Vagina (tissue), 2 donors: ENCODE measurements at places on chromosomes 2 and 18.
A peak's percentile ranks its signal among the peaks of the same experiment; 100 is the strongest.

DNA sequence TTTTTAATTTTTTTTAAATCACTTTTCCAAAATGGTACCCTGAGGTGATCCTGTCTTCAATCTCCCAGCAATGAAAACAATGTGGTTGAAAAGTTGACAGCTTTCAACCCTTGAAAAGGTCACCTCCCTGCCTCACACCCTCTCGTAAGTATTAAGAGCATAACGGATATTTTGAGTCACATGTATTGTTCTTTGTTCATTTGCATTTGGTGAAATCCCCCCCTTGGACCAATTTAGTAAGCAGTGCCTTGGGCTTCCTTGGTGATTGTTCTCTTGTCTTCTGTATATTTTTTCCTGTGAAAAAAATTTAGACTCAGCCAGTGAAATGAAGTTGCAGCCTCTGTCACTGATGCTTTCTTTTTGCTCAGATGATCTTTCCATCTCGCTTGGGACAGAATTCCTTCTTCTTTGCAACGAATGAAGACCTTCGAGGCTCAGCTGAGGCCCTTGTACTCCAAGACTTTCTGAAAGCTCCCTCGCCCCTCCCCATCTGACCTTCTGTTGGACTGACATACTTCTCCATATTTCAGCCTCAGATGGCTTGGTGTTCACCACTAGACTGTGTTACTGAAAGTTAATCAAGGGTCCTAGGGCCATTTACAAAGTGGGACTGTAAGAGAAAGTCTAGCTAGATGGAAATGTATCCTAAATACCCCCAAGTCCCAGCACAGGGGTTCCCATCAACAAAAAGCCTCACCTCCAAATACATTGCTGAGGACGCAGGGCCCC, 158.4 kb downstream of the BCL2 start:
- peak overlapping the region; percentile 93 for H3K27ac ChIP-seq
- H3K36me3 ChIP-seq, result no peaks in the 10 kb centered on the region
- DNase-seq, result no peak

GRCh38 chr18:75714766-75715165, 287.3 kb upstream of the SMIM21 start:
- H3K36me3 ChIP-seq, result no peaks in the 10 kb centered on the region
- H3K4me3 ChIP-seq, result no peak overlapping the region
- H3K27ac ChIP-seq, result no peak overlapping the region
- DNase-seq, result no peak
- no peaks in the 10 kb centered on the region for H3K4me1 ChIP-seq

GRCh38 chr2:41701231-41701630, 346.6 kb upstream of the PKDCC start:
- H3K36me3 ChIP-seq, result no peaks in the 10 kb centered on the region
- no peak overlapping the region for H3K4me3 ChIP-seq
- H3K4me1 ChIP-seq, result no peaks in the 10 kb centered on the region

- DNase-seq, result no peak
- no peaks in the 10 kb centered on the region for H3K36me3 ChIP-seq
- H3K4me3 ChIP-seq, result no peak overlapping the region
- H3K4me1 ChIP-seq, result no peaks in the 10 kb centered on the region
- H3K27ac ChIP-seq, result no peak overlapping the region
- no peaks in the 10 kb centered on the region for H3K27me3 ChIP-seq
Measured at GRCh38 chr2:45288532-45289417, 279.5 kb upstream of the SIX2 start.

DNA sequence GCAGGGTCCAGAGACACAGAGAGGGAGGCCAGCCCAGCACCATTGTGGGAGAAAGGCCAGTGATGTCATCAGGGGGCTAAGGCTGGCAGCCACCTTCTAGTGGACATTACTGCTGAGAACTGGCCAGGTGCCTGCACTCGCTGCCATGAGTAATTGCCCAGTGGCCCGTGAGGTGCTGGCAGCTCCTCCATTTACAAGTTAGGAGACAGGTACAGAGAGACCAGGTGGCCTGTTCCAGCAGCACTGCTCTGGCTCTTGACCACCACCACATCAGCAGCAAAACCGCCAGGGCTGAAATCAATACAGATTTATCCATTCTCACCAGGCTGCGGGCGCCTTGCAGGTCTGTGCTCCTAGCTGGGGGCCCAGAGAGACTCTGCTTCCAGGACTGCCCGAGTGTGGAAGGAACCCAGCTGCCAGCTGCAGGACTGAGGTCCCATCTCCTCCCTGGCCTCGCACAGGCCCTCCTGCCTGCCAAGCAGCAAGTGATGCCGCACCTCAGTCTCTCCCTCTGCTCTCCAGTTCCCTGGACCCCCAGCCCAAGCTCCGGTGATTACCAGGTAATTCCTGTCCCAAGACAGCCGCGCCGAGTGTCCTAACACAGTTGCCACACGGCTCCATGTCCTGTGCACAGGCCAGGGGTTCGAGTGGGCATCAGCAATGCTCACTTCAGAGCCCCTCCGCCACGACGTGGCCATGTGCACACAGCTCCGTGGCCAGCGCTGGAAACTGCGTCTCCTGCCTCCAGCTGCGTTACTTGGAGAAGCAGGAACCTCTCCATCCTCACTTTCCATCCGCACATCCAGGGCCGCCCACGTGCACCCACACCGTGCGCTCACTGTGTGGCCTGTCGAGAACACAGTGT, 101.0 kb upstream of the CTDP1 start:
- H3K27ac ChIP-seq, result no peak overlapping the region
- peaks cover 33% of the 10 kb centered on the region for H3K4me1 ChIP-seq
- DNase-seq, result no peak
- H3K36me3 ChIP-seq, result no peaks in the 10 kb centered on the region

GRCh38 chr2:12694990-12695774, 21.6 kb upstream of the TRIB2 start:
- no peak overlapping the region for H3K4me3 ChIP-seq
- no peak overlapping the region for H3K27ac ChIP-seq
- H3K27me3 ChIP-seq, result no peaks in the 10 kb centered on the region
- no peak for DNase-seq
- no peaks in the 10 kb centered on the region for H3K4me1 ChIP-seq

GRCh38 chr2:124315221-124315880, 290.3 kb downstream of the CNTNAP5 start:
- H3K4me1 ChIP-seq, result no peaks in the 10 kb centered on the region
- no peak for DNase-seq
- no peak overlapping the region for H3K4me3 ChIP-seq

DNA sequence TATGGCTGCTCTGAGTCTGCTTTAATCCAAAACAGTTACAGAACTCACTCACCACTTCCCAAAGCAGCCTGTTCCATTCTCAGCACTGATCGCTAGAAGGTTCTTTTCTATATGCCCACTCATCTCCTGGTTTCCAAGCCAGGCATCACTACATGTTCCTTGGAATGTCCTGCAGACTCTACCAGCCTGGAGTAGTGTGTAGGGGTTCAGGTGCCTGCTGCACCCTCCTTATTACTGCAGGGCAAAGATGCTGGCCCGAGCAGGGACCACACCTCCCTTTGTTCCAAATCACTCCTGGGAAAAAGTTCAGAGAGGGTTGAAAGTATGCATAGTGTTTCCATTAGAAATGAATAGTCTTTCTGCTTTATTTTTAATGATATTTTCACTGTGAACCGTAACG, 196.6 kb downstream of the SH3RF3 start:
- no peak overlapping the region for H3K4me3 ChIP-seq
- H3K4me1 ChIP-seq, result peaks cover 62% of the 10 kb centered on the region
- no peak for DNase-seq
- H3K27me3 ChIP-seq, result no peaks in the 10 kb centered on the region

GRCh38 chr2:240435948-240436682, 652 bp downstream of the GPC1 start:
- no peaks in the 10 kb centered on the region for H3K27me3 ChIP-seq
- H3K36me3 ChIP-seq, result no peaks in the 10 kb centered on the region
- DNase-seq, result no peak
- H3K4me1 ChIP-seq, result peaks cover 72% of the 10 kb centered on the region

GRCh38 chr2:43454791-43455190, 141.0 kb downstream of the THADA start:
- DNase-seq, result no peak
- H3K27ac ChIP-seq, result no peak overlapping the region
- no peaks in the 10 kb centered on the region for H3K27me3 ChIP-seq
